GM10248 (cell line): ENCODE measurements at places on chromosomes 5 and 9.

- DNase-seq: no peak
Measured at GRCh38 chr5:9851458-9851857, 221.3 kb upstream of the TAS2R1 start.

DNA sequence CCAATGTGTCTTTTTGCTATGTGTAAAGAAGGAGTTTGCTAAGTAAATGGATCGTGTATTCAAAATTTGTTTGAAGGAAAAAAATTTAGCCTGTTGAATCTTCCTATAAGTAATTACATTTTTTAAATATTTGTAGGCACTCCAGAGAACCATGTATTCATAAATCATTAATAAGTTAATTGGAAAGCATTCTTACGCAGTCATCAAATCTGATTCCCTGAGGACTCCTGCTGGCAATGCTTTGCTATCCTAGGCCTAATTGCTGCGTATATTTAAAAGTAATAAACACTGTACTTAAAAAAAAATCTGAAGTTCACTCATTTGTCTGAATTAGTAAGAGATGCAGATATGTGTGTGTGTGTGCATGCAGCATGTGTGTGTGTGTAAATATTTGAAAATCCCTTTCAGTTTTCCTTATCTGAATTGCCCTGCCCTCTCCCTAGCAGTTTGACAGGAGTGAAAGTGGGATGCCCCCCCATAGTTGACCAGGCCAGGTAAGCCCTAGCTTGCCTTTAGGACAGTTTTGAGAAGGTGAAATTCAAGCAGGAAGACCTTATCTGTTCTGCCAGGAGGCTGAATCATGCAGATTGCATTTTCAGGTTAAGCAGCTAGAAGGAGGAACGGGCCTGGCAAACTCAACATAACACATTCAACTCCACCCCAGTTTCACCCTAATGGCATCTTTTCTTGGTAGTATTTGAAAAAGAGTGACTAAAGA lies 81.2 kb upstream of the DNAH5 start:
- no peak for DNase-seq

GRCh38 chr5:180170106-180170809 lies 38.8 kb downstream of the RASGEF1C start:
- DNase-seq: peak; percentile 12

DNA sequence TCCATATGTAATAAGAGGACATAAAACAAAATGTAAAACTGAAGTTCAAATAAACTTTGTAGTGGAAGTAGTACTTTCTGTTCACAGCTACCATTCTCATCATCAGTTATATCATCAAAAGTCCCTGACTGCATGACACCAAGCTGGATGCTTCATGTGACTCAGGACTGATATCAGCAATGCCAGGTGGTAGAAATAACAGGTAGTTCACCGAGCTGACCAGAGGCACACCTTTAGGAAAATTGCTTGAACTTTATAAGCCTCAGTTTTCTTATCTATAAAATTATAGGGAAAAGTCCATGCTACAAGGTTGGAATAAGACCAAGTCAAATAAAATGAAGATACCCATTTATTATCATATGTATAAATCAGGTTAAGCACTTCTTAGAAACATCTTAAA lies 124.9 kb upstream of the PTGER4 start:
- no peak for DNase-seq

DNA sequence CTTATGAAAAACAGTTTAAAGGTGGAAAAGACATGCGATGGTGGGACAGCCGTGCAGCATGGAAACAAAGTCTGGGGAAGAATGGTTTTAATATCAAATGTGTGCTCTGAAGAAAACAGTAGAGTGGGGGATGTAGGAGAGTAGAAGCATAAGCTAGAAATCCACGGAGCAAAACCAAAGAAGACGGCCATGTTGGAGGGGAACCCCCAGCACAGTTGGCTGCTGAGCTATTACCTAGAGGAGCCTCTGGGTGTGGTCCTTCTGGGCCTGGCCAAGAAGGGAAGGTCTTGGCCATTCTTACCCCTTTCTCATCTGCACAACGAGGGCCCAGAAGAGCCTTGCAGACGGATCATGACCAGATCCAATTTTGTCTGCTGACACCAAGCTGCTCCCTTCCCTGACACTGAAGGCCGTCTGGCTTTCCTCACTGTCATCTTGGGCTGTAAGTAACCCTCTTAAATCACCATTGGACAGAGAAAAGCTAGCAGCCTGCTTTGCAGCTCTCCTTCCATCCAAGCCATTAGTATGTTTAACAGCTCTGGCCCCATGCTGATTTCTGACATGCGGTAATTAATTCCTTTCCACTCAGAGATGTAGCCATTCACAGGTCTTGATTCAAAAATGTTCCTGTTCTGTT lies 189.5 kb downstream of the SEC61B start:
- no peak for DNase-seq

- DNase-seq: no peak
Measured at GRCh38 chr9:110949081-110949480, 89.2 kb downstream of the LPAR1 start.

- DNase-seq: peak; percentile 52
Measured at GRCh38 chr5:160506006-160507004, 84.7 kb downstream of the PTTG1 start.

DNA sequence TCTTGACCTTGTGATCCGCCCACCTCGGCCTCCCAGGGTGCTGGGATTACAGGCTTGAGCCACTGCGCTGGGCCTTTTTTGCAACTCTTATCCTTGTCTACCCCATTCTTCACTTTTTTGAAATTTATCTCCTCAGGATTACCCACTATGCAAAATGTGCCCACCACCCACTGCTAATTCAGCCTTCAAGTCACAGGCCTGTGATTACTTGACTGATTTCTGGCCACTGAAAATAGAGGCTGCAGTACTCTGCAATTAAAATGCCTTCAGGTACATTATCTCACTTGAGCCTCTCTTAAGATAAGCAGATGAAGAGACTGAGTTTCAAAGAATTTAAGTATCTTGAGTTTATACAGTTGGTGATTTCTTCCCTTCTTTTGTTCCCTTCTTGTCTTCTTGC lies 112.4 kb upstream of the SPATA31D4 start:
- DNase-seq: no peak

DNA sequence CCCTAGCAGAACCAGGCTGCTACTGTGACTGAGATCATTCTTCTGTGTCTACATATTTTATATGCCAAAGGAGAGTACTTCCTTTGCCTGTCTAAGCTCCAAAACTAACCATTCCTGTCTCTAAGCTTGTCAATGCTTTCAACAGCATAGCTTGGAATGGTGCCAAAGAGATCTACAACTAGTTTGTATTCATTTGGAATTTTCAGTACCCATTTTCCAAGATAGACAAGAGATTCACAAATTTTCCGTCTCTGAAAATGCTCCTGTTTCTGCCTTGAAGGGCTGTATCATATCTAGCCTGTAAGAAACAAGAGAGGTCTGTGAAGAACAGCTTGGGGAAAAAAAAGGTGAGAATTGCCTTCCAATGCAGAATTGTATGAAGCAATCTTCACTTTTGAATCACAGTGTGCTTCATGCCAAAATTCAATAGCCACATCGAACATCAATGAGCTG lies 334.4 kb upstream of the ACTBL2 start:
- no peak for DNase-seq

- DNase-seq: no peak
Measured at GRCh38 chr5:14204011-14204670, 61.0 kb downstream of the TRIO start.

- DNase-seq: no peak
Measured at GRCh38 chr9:35771075-35771433, 17.0 kb upstream of the MSMP start.

DNA sequence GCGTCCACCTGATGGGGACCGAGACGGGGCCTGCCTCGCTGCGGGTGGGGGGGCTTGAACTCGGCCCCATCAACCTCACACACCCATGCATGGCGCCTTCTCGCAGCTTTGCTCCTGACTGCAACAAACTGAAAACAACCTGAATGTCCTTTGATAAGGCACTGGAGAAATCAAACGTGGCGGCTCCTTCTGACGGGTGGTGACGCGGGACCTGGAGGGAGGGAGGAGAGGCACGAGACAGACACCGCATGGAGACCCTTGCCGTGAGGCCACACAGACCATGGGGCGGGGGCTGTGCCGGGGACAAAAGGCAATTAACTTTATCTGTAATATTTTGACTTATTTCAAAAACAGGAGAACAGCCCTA lies 48.6 kb downstream of the NACC2 start:
- no peak for DNase-seq

DNA sequence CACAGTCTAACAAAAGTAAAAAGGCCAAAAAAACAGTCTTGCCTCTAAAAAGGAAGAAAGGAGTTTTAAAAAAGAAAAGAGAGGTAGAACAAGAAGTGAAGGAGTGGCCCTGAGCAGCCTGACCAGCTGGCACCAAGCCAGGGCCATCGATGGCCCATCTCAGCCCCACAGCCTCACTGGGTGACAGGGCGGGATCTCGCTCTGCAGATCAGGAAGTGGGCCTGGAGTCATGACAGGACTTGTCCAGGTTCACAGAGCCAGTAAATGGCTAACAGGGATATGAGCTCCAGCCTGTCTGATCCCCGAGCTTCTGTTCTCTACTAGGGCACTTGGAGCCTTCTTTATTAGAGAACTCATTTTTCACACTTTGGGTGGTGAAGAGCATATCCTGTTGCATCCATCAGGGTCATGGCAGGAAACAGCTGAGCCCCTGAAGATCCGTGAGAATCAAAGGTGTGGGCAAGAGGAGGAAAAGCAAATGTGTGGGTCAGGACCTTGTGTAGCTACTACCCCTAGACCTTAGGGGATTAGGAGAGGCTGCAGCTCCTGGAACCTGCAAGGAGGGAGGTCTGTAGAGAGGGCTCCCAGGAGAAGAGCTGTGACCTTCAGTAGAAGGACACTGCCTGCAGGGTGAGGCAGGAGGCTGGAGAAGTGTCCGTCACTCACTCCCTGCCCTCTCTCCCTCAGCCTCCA lies 299.0 kb upstream of the MSX2 start:
- DNase-seq: no peak

GRCh38 chr9:83281306-83282255 lies 218.6 kb upstream of the RASEF start:
- DNase-seq: no peak

- no peak for DNase-seq
Measured at GRCh38 chr5:2759696-2760461, 8.4 kb upstream of the IRX2 start.
